NCI-H1048 (cell line): ENCODE measurements at places on chromosomes 12 and 14.

DNA sequence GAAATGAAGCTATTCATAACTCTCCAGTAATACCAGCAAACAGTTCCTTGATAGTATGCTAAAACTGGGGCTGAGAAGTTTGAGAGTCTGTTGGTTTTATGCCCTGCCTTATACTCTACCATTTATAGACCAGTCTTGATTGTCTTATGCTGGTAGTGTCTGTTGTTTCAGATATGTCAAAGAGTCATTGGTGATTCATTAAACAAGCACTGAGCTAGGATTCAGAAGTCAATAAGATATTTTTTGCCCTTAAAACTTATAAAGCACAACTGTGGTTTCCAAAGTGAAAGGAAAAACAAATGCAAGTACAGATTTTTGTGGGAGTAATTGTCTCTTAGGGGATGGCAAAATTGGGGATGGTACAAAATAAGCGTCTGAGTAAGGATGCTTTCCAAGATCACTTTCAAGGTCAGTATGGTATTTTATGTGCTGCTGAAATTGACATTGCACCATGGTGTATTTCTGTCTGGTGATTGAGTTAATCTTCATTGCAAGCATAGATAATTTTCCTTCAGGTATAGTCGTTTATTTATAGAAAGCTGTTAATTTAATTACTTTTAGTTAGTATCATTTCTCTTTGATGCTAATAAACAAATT, 289.5 kb upstream of the E2F7 start:
- DNase-seq = no peak

DNA sequence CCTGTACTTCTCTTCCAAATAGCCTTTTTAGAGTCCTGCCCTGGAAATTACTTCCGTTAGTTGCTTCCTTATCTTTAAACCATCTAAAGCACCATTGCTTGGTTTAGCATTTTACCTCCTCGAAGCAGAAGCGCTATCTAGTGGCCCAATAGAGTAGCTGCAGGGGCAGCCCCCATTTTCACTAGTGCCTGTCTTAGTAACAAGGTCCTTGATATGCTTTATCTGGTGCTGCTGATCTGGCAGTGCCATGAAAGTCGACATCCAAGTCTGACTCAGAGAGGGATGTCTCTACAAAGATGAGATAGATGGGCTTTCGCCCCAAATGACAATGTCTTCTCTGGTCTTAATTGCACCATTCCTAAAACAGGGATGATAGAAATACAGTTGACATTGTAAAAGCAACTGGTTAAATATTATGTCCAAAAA, 25.0 kb upstream of the CIT start:
- DNase-seq = no peak

DNA sequence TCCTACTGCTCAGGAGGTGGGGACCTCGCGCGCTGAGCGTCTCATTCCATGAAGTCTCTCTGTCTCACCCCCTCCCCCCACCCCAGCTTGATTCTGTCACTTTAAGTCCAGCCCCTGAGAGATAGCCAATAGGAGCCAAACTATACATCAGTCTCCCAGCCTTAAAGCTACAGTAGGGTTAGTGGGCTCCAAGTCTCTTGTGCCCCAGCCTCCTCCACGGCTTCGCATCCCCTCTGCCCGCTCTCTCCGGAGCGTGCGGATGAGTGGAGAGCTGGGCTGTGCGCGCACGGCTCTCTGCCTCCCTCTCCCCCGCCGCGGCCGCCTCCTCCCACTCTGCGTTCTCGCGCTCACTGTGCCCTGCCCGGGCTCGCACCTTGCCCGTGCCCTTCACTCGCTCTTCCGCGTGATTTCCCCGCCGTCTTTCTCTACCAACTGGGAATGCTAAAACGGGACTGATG, at the start of gene ESRRB:
ESRRB (plus strand) TSS at position 191 of the 458 bp plus-strand sequence; CDS start at position 456, 265 bp downstream.
- DNase-seq = no peak

DNA sequence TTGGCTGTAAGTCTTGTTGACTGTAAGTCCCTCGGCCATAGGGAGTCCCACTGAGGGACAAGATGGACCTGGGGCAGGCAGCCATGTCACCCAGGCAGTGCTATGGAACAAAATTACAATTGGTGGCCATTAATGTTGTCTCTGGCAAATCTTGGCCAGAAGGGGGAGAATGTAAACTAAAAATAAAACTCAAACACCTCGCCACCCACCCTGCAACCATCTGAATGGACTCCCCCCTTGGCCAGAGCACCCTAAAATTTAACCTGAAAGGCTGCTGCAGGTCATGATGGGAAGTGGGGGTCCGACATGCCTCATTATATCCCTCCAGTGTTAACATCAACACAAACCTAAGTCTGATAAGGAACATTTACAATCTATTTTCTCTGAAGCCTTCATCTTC, 8.2 kb downstream of the SLC22A17 start:
- no peak for DNase-seq

DNA sequence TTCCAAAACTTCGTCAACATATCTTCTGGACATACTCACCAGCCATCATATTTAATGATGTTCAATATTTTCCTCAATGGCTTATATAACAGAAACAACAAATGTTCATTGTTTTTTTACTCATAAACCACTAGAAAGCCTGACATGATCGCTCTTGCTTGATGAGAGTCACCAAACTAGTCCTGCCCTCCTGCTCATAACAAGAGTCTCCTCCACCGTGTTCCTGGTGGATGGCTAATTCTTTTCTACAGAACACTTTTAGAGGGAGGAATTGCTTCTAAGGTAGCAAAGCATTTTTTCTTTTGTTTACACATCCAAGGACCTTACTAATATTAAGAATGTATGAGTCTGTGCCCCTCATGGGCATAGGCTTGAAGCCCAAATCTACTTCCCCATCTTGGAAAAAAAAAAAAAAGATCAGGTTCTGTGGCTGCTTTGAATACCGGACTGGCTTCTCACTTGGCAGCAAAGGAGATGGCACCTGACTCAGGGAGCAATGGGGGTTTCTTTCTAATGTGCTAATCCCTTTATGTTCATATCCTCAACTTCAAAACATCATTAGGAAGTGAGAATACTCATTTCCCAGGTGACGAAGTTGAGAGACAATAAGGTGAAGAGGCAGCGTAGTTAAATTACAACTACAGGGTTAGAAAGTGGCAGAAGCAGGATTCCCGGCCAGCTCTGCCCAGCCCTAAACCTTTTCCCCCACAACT, 188.8 kb downstream of the EPS8 start:
- DNase-seq = no peak

DNA sequence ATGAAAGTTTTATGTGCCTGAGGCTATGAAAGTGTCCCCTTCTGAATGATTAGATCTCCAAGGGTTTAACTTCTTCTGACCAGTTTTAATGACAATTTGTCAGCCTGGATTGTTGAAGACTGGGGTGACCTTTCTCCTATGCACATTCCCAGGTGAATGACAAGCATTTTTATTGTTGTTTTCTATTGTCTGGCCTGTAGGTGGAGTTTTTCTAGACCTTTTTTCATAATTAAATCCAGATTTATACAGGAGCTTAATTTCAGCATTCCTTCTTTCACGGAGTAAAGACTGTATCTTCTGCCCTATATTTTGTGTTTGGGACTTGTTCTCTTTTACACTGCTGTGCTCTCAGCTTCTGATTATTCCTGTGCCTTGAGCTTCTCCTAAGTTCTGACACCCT, 125.0 kb upstream of the FAR2 start:
- no peak for DNase-seq

- DNase-seq = no peak
Observed at GRCh38 chr12:54304187-54304810, 3.5 kb upstream of the NFE2 start.

GRCh38 chr14:87894920-87895319, 98.1 kb downstream of the GALC start:
- DNase-seq = no peak

DNA sequence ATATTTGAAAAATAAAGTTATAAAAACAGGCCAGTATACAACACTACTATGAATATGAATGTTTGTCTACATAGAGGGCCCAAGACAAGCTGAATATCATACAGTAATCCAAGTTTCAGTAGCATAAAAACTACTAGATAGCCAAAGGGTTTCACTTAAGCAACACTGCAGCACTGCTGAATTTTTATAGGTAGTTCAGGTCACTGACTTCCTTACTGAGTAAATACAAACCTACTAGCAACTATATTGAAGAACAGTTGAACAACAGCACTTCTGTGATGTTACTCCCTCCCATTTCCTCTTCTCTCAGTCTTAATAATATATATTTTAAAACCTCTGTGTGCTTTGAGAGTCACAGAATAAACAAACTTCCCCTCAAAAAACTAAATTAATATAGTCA, 42.7 kb downstream of the GTF2A1 start:
- DNase-seq = no peak

DNA sequence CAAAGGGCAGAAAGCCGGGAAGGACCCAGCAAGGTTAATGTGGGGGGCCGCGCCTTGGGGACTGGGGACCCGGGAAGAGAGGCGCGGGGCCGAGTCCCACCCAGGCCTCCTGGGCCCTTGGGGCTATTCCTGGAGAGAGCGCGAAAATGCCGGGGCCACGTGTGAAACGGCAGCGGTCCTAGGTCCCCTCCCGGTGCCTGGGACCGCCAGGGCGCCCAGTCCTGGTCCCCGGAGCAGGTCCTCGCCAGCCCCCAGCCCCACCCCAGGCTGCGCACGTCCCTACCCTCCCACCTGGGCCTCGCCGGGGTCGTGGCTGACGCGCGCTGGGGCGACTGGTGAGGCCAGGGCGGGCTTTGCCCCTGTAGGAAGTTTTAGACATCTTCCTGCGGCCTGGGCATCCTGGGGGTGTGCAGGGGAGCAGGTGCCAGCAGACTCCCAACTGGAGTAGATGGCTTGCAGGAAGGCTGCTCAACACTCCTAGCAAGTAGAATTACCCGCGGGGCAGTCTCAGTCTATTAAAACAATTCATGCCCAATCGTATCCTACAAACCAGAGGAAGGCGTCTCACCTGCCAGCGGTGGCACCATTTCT, 708 bp downstream of the FAR2 start:
- DNase-seq = no peak

DNA sequence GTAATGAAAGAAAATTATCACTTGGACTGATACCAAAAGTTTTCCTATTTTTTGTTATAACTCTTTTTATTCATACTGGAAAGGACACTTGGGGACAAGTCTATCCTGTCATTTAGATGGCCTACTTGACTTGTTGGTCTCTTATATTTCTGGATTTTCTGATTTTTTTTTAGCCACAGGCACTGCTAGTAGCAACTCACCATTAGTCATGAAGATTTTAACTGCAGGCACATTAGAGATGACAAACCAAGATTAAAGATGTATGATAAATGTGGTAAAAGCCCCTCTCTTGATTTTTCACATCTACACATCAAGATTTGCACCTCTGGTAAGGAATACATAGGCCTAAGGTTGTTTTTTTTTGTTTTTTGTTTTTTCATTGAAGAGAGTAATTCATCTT, 217.0 kb downstream of the SLC25A21 start:
- DNase-seq = no peak

GRCh38 chr14:28577711-28578131, 188.9 kb upstream of the FOXG1 start:
- no peak for DNase-seq

- no peak for DNase-seq
Observed at GRCh38 chr14:34926552-34926951, 51.4 kb upstream of the BAZ1A start.

GRCh38 chr12:100329800-100330199, 27.1 kb upstream of the SLC17A8 start:
- no peak for DNase-seq

- no peak for DNase-seq
Observed at GRCh38 chr12:46942579-46942978, 116.8 kb upstream of the SLC38A4 start.

DNA sequence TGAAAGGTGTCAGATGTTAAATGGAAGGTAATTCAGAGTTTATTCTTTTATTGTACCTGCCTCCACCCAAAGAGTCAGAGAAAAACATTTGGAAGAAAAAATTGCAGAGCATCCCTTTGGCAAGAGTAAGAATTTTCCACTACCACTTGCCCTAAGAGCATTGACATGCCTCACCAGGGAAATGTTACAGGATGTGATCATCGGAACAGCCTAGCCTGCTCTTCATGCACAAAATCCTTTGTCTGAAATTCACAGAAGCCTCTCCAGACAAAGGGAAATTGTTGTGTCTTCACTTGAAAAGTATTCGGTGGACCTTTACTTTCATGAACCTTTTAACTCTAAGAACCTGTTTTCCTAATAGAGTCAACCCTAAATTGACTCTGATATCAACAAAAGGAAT, 36.9 kb downstream of the ATP2A2 start:
- no peak for DNase-seq

DNA sequence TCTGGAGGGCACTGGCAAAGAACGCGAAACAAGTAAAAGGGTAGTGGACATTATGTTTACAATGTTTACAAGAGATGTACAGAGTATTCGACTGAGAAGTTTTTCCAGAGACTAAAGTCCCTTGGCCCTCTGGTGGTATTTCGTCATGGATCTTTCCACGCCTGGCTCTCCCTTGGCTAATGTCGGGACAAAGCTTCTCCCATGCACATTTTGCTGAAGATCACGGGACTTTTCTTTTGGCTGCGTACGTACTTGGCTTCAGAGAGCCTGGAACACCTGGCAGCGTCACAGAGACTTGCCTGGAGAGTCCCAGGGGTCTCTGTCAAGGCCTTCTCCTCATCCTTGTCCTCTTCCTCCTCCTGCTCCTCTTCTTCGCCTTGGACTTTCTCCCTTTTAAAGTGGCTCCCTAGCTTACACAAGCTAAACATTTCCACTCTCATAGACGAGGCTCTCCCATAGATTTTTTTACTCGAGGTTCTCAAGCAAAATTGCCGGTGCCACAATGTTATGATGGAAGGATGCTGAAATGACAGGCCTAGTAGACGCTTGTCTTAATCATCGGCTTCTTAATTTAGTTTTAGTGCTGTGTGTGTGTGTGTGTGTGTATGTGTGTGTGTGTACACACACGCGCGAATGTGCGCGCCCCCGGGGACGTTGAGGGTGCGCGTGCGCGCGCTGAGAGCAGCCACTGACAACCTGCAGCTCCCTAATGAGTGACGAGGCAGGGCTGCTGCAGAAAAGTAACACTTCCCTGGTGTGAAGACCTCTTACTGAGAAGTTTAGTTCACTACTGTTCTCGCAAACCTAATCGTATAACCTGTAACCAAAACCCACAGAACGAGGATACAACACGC, 4.9 kb upstream of the FOXG1 start:
- DNase-seq = no peak

DNA sequence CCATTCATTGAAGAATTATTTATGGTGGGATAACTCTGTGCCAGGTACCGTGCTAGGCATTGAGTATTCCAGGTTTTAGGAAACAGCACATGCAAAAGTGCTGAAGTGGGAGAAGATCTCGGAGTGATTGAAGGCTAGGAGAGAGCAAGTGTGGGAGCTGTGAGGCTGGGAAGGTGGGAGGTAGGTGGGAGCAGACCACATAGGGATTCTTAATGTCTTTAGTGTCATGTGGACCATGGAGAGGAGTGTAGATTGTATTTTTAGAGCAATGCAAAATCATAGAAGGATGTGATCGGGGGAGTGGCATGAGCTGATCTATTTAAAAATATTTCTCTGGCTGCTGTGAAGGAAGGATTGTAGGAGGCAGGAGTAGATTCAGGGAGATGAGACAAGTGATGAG, 5.4 kb downstream of the PTPN11 start:
- DNase-seq = no peak

- DNase-seq = no peak
Observed at GRCh38 chr14:36515105-36515593, 4.9 kb downstream of the NKX2-1 start.
